Epithelial cell of umbilical artery (primary cell): ENCODE measurements at places on chromosomes 12 and 14. TPM values are rescaled to one million over a fixed set of nuclear protein-coding genes. Genes with fewer than 3 reads are reported as not detected.

Gene SLC6A12
- total RNA-seq, result not detected in 2 replicates

Gene CPNE6
- not detected in 2 replicates for total RNA-seq

Gene REC8
- 2.6 and 13.4 TPM in 2 replicates for total RNA-seq

Gene TMPRSS12
- not detected in 2 replicates for total RNA-seq

Gene AQP2
- total RNA-seq, result not detected in 2 replicates

Gene FGF6
- total RNA-seq, result not detected in 2 replicates

Gene SERPINA9
- total RNA-seq, result not detected in 2 replicates

Gene NFKBIA
- 72.4 and 262 TPM in 2 replicates for total RNA-seq

Gene GPR162
- total RNA-seq, result 9.4 and 9.7 TPM in 2 replicates

Gene TAS2R50
- total RNA-seq, result 1.9 and 2.1 TPM in 2 replicates

Gene AMDHD1
- not detected in 2 replicates for total RNA-seq

Gene RAD51AP1
- 15.9 and 16.3 TPM in 2 replicates for total RNA-seq

Gene LBHD2
- not detected in 2 replicates for total RNA-seq

Gene SLC22A17
- total RNA-seq, result 1.6 and 2.6 TPM in 2 replicates

Gene KCNH3
- 0.15 and 0.32 TPM in 2 replicates for total RNA-seq

Gene STXBP6
- not detected in 2 replicates for total RNA-seq

Gene INHBE
- 0.15 TPM in 1 of 2 replicates, not detected in the other for total RNA-seq
